Activated naive CD4-positive, alpha-beta T cell treated with Interleukin-2 at 50 U/mL for 16 hours (primary cell): ENCODE measurements at places on chromosomes 6 and 20.
A peak's percentile ranks its signal among the peaks of the same experiment; 100 is the strongest.

DNA sequence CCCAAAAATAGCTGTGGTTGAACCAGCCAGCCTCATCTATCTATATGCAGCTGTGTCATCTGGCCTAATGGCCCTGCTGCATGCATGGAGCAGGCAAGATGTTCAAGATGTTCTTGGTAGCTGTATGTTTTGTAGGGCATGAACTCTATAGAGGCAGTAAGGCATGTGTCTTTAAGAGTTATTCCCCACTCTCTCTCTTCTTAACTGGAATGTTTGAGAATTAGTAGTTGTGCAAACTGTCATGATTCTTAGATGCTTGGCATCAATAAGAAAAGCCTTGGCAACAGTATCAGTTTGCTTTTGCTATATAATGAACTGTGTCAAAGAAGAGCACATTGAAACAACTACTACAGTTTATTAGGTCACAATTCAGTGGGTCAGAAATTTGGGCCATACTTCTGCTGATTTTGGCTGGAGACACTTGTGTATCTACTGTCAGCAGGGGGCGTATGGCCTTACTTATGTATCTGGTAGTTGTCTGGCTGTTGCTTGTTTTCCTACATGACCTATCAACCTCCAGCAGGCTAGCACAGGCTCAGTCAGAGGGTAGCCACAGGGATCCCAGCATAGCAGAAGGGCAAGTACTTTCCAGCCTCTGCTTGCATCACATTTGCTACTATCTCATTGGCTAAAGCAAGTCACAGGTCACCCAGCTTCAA, 56.1 kb upstream of the LAMP5 start:
- DNase-seq: no peak

DNA sequence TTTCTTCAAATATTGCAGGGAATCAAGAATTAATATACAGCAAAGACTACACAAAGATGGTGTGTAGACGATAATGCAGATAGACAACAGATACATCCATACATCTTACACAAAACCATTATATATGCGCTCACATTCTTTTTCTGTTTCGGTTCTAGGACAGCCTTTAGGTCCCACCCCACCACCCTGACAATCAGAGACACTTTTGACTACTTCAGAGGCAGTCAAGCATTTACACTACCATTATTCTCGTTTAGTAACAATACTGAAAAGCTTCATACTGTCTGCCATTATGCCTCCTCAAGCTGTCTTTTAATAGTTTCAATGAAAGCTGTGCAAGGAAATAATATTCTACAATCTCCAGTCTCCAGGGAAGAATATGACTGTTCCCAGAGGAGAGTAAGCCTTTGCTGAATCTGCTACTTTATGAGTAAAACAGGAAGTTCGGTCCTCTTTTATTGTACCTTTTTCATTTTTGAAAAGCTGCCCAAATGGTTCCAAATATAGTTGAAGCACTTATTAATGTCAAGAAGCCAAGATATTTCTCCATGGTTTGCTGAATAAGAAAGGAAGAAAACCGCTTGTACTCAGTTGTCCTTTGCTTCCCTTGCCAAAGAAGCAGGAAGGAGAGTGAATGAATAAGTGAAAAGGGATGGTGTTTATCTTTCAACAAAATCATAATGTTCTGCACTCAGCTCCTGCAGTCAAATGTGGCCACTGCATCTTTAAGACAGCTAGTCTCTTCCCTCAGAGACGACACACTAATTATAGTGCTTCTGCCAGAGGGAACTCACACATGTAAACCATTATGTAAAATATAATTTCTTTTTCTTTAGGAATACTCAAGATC, 468.3 kb downstream of the CDC5L start:
- DNase-seq: no peak

DNA sequence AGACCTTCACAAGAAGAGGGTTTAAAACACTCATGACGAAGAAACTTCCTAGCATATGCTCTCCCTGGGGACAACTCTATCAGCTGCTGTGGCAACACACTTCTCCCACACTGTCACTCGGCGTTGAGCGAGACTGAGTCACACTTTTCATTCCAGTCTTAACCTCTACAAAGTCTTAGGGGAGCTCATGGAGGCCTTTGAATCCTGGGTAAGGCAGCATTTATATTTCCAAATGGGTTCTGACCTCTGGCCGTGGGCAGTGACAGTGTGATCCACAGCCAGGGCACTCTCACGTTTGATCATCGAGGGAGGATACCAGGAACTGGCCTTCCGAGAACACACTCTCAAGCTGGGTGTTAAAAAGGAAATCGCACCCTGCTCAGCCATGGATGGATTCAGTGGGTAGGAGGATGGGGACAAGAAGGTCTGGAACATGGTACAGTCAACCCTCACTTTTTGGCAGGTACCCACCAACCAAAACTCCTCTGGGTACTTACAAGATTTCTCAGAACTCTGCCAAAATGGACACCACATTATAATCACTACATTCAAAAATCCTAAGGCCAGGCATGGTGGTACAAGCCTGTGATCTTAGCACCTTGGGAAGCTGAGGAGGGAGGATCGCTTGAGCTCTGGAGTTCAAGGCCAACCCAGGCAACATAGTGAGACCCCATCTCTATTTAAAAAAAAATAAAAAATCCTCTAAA, 19.6 kb downstream of the RRBP1 start:
- DNase-seq: no peak

DNA sequence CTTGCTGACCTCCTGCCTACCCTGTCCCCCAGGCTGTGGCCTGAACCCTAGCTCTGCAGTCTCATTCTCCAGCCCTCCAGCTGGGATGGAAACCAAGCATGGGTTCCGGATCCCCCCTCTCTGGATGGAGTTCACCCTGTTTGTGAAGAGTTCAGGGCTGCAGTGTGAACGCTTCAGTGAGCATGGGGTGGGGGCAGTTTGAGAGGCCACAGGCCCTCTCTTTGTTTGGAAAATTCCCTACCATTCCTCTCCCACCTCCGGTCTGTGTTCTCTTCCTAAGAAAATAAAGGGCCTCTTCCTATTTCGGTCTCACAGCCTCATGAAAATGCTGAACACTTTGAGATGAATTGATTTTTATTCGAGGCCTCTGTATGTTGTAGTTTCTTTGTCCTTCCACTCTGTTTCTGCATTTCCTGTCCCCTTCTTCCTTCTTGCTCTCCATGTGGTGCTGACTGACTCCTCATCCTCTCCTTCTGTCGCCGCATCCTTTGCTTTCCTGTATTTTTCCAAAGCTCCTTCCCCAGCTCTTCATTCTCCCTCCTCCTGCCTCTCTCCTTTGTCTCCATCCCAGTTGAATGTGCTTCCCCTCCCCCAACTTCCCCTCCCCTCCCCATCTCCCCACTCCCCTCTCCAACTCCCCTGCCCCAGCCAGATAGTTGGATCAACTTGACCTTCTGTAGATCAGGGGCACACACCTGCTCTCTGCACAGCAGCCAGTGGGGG, 2.4 kb upstream of the KCNK5 start:
- no peak for DNase-seq

- no peak for DNase-seq
These were observed 71.4 kb upstream of the CST7 start for GRCh38 chr20:24877652-24878051.

DNA sequence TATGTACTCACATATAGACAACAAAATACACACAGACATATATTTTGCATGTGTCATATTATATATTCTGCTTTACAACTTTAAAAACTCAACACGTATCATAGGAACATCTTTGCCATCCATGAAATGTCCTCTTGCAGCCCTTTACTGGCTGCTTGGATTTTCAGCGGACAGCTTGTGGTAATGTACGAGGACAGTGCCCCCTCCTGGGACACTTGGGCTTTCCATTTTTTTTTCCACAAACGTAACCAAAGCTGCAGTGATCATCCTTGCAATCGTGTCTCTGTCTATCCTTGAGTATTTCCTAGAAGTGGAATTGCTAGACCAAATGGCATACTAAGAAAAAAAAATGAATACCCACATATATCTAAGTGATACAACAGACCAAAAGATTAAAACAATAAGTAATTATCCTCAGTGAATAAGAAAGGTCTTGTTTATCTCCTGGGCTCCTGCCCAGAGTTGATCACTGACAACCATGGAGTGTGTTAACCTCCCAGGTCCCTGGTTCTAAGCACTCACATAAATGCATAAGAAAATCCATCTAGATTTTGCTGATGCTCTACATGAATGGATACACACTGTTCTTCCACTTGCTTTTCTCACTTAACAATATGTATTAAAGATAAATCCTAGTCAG, 18.1 kb downstream of the BPI start:
- no peak for DNase-seq

- DNase-seq: no peak
These were observed 12.5 kb downstream of the TNXB start for GRCh38 chr6:32096394-32097258.

GRCh38 chr20:32906200-32906599, 47.5 kb downstream of the EFCAB8 start:
- no peak for DNase-seq

DNA sequence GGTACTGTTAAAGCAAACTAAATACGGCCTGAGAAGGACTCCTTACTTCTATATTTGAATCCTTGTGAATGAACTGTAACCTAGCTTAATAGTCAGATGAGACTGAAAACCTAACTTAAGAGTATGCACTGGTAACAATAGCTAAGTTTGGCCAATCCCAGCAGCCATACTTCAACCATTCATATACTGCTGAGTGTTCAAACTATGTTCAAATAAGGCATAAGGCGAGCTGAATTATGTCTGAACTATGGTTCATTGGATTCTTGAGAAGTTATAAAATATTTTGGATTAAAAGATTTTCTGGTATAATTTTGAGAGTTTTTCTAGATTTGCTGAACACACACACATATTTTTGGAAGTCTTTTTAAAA, 2.2 kb downstream of the SMPDL3A start:
- DNase-seq: no peak

DNA sequence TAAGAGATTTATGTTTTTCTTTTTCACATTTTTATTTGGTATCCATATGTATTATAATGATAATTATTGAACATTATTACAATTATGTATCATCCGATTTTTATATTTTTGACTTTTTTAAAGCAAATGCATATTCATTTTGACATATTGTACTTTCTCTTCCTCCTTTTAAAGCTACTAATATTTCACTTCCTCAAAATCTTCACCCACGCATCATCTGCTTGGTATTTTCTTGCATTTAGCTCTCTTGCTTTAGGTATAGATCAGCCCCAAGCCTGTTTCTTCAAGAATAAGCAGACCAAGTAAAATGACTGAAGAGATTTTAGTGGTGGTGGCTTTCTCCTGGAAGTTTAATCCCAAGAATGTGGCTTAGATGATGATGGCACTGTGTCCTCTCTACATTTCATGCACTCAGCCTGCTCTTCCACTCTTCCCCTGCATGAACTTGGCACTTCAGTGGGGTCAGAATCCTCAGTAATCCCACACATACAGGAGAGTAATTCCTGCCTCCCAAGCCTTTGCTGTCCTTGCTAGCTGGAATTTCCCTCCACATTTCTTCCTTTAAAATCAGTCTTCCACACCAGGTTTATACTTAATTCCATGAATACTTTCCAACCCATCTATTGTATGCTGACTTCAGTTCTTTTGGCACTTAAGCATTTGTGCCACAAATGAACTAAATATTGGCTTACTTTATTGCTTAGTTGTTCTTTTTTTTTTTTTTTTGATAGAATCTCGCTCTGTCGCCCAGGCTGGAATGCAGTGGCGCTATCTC, 8.2 kb downstream of the NCOA7 start:
- DNase-seq: no peak

DNA sequence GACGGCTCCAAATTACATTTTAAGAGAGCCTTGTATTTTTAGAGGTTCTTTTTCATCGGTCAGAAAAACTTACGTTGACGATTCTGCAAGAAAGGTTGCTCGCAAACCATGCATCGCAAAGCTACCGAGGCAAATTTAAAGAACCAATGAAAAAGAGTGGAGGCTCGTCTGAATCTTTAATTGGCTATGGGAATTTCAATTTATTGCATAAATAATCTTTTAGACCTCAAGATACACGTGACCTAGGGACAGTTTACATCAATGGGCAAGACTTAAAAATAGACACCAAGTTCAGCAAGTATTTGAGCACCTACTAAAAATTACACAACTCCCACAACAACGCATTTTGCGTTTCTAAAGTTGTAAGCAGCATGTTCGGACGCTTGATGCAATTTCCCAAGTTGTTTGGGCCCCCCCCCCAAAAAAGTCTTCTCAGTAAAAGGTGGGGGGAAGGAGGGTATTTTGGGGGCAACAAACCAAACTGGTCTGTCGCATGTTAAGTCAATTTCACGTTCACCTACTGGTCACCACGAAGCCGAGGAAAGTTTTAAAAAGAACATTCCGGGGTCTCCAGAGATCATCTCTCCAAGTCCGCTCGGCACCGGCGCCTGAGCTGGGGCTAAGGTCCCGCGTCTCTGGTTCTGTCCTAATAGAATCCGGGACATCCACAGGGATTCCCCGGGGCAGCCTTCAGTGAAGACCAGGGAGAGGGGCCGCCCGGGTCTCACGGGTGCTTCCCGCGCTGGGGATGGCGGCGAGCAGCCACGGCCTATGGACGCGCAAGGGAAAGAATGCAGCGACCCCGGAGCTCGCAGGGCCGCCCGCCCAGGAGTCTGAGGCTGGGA, 851 bp downstream of the SNX5 start:
- DNase-seq: no peak

GRCh38 chr6:149867876-149868640, 3.9 kb upstream of the LRP11 start:
- DNase-seq: no peak

GRCh38 chr20:23602241-23602640, 3.5 kb downstream of the CST9 start:
- DNase-seq: no peak

GRCh38 chr6:31971279-31971992, 502 bp downstream of the DXO start:
- no peak for DNase-seq

DNA sequence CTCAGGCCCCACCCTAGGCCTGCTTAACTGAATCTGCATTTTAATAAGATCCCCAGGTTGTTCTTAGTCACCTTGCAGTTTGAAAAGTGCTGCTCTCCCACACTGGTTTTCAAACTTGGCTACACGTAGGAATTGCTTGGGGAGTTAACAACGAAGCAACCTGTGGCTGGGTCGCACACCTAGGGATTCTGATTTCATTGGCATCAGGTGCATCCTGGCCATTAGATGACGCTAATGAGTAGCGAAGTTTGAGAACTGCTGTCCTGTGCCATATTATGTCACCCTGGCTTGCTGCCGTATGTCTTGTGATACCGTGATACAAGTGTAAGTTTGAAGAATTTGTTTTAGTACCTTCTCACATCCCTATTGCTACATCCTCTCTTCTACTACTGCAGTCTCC, 28.2 kb upstream of the FUCA2 start:
- peak; percentile 28 for DNase-seq
